Left ventricle myocardium inferior (tissue), 1 donor: ENCODE measurements at places on chromosomes 2 and 18.

GRCh38 chr2:240143276-240143675 is 2.8 kb upstream of the OTOS start:
- H3K36me3 ChIP-seq = no peaks in the 10 kb centered on the region
- H3K4me1 ChIP-seq = no peaks in the 10 kb centered on the region
- H3K27ac ChIP-seq = no peak overlapping the region
- no peak overlapping the region for H3K4me3 ChIP-seq

GRCh38 chr18:12008181-12008767 is 27.0 kb downstream of the IMPA2 start:
- DNase-seq = no peak
- peak overlapping the region; percentile 80 for H3K27ac ChIP-seq
- H3K4me1 ChIP-seq = peaks cover 35% of the 10 kb centered on the region
- peaks cover 39% of the 10 kb centered on the region for H3K36me3 ChIP-seq
- H3K27me3 ChIP-seq = no peaks in the 10 kb centered on the region
- H3K4me3 ChIP-seq = no peak overlapping the region

DNA sequence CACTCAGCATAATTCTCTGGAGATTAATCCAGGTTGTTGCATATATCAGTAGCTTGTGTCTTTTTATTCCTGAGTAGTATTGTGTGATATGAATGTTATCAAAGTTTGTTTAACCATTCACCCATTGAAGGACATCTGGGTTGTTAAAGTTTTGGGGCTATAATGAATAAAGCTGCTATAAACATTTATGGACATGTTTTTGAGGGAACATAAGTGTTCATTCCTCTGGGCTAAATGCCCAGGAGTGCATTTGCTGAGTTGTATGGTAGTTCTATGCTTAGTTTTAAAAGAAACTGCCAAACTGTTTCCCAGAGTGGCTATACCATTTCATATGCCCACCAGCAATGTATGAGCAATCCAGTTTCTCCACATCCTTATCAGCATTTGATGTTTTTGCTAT is 21.8 kb upstream of the KCNJ13 start:
- no peaks in the 10 kb centered on the region for H3K4me1 ChIP-seq
- H3K27ac ChIP-seq = no peak overlapping the region
- no peaks in the 10 kb centered on the region for H3K27me3 ChIP-seq
- no peak overlapping the region for H3K4me3 ChIP-seq
- DNase-seq = no peak

DNA sequence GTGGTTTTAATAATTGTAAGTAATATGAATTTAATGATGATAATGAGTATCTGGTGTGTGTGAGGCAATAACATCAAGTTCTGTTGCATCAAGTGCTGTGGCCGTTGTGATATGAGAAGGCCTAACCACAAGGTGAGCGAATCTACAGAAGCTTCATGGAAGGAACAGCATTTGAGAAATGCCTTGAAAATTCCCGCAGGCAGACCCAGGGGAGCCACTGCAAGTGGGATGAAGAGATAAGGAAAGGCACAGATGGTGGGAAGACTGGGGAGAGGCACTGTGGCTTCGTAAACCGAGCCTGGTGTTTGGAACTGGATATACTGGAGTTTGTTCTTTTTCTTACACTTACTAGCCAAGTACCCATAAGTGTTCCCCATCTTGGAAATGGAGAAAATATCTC is 357.5 kb downstream of the PTPRM start:
- H3K4me3 ChIP-seq = no peak overlapping the region
- no peaks in the 10 kb centered on the region for H3K27me3 ChIP-seq
- DNase-seq = no peak
- H3K4me1 ChIP-seq = peaks cover 52% of the 10 kb centered on the region

GRCh38 chr2:207868855-207869596 is 99.3 kb upstream of the FZD5 start:
- H3K4me3 ChIP-seq = no peak overlapping the region
- H3K27ac ChIP-seq = no peak overlapping the region
- no peaks in the 10 kb centered on the region for H3K27me3 ChIP-seq
- H3K36me3 ChIP-seq = no peaks in the 10 kb centered on the region

GRCh38 chr2:102421890-102422759 is 835 bp upstream of the IL18RAP start:
- DNase-seq = no peak
- peaks cover 33% of the 10 kb centered on the region for H3K27me3 ChIP-seq
- no peaks in the 10 kb centered on the region for H3K36me3 ChIP-seq
- no peaks in the 10 kb centered on the region for H3K4me1 ChIP-seq
- no peak overlapping the region for H3K27ac ChIP-seq

GRCh38 chr2:176081376-176081836 is 2.4 kb downstream of the EVX2 start:
- H3K4me3 ChIP-seq = no peak overlapping the region
- H3K27ac ChIP-seq = no peak overlapping the region
- H3K4me1 ChIP-seq = peaks cover 53% of the 10 kb centered on the region

- no peaks in the 10 kb centered on the region for H3K4me1 ChIP-seq
- DNase-seq = no peak
- H3K27me3 ChIP-seq = no peaks in the 10 kb centered on the region
- H3K4me3 ChIP-seq = no peak overlapping the region
- H3K36me3 ChIP-seq = peaks cover 17% of the 10 kb centered on the region
- H3K27ac ChIP-seq = no peak overlapping the region
These were observed 347.7 kb downstream of the KIAA1328 start for GRCh38 chr18:37176621-37176934.

- H3K4me3 ChIP-seq = no peak overlapping the region
- H3K27ac ChIP-seq = no peak overlapping the region
- H3K27me3 ChIP-seq = peaks cover 5% of the 10 kb centered on the region
- no peaks in the 10 kb centered on the region for H3K36me3 ChIP-seq
- no peaks in the 10 kb centered on the region for H3K4me1 ChIP-seq
These were observed 418.0 kb downstream of the LRATD1 start for GRCh38 chr2:15050483-15050882.

GRCh38 chr2:115369400-115369799 is 927.0 kb downstream of the DPP10 start:
- DNase-seq = no peak
- no peak overlapping the region for H3K27ac ChIP-seq
- H3K4me3 ChIP-seq = no peak overlapping the region
- H3K36me3 ChIP-seq = no peaks in the 10 kb centered on the region

- peaks cover 2% of the 10 kb centered on the region for H3K36me3 ChIP-seq
- DNase-seq = no peak
- H3K4me1 ChIP-seq = no peaks in the 10 kb centered on the region
- peaks cover 3% of the 10 kb centered on the region for H3K27me3 ChIP-seq
- H3K4me3 ChIP-seq = no peak overlapping the region
These were observed 48.5 kb upstream of the CCDC195 start for GRCh38 chr2:224764565-224765236.

DNA sequence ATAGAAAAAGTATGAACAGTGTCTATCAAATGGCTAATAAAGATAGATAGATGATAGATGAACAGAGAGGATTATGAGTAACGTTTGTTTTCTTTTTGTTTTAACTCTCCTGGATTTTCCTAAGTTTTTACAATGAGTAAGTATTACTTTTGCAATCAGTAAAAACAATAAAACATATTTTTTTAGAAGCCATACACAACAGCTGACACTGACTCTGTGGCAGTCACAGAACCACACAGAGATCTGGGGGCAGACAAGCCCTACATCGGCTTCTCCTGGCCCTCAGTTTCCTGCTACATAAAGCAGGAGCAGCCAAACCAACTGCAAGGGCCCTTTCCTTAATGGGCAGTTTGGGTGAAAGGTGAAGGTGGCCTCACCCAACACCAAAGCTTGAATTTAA is 63.6 kb downstream of the ANTXR1 start:
- H3K27ac ChIP-seq = peak overlapping the region; percentile 30
- no peak for DNase-seq
- no peaks in the 10 kb centered on the region for H3K27me3 ChIP-seq
- H3K4me3 ChIP-seq = no peak overlapping the region
- H3K36me3 ChIP-seq = no peaks in the 10 kb centered on the region
